Adrenal gland (tissue), 19 donors: ENCODE measurements at places on chromosomes 1 and 21. TPM values are rescaled to one million over a fixed set of nuclear protein-coding genes. Genes with fewer than 3 reads are reported as not detected.

ADORA1 gene
- 0.60 TPM for total RNA-seq

KLF17 gene
- 1.2 TPM for total RNA-seq

TTLL7 gene
- 2.1 TPM for total RNA-seq

LCE1A gene
- total RNA-seq = not detected

CD53 gene
- 36.0 TPM for total RNA-seq

CCDC27 gene
- total RNA-seq = not detected

CDK18 gene
- total RNA-seq = 3.2 TPM

APOBEC4 gene
- total RNA-seq = not detected

SH2D5 gene
- total RNA-seq = not detected

TMCO2 gene
- not detected for total RNA-seq

HP1BP3 gene
- total RNA-seq = 168 TPM

NPHS2 gene
- total RNA-seq = not detected

NR1I3 gene
- not detected for total RNA-seq

CACNA1S gene
- total RNA-seq = not detected

NHLH1 gene
- not detected for total RNA-seq

OPRD1 gene
- total RNA-seq = 0.44 TPM

NID1 gene
- total RNA-seq = 71.2 TPM

CTSS gene
- 100 TPM for total RNA-seq

PCP4 gene
- 2.7 TPM for total RNA-seq

MAP10 gene
- 1.7 TPM for total RNA-seq

PGLYRP3 gene
- total RNA-seq = not detected

SPATA21 gene
- total RNA-seq = not detected

LAPTM5 gene
- total RNA-seq = 141 TPM
